Fibroblast of skin of scalp (primary cell): ENCODE measurements at places on chromosomes 3 and 15.

- DNase-seq, result no peak
Observed at GRCh38 chr3:178260887-178261565, 275.2 kb upstream of the KCNMB2 start.

- no peak for DNase-seq
Observed at GRCh38 chr3:11625376-11626083, 18.2 kb downstream of the VGLL4 start.

DNA sequence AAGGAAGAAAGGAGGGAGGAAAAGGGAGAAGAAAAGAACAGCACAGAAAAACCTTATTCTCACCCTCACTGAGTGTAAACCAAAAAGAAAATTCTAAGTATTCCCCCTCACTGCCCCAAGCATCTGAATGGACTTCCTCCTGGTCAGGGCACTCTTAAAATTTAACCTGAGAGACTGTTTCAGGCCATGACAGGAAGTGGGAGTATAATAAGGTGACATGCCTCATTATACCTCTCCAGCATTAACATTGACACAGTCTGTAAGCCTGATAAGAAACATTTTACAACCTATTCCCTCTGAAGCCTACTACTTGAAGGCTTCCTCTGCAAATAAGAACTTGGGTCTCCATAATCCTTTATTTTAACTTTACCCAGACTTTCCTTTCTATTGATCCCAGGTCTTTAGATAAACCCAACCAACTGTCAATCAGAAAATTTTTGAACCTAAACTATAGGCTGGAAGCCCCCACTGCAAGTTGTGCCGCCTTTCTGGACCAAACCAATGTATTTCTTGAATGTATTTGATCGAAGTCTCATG, 41.7 kb downstream of the SLCO2A1 start:
- DNase-seq, result no peak

GRCh38 chr3:132311841-132312240, 5.4 kb upstream of the ACP3 start:
- DNase-seq, result peak; percentile 2

- DNase-seq, result no peak
Observed at GRCh38 chr3:130712718-130713423, 33.8 kb downstream of the PIK3R4 start.
